ENCODE measurements at places on chromosomes 3 and 15. TPM values are rescaled to one million over a fixed set of nuclear protein-coding genes. Genes with fewer than 3 reads are reported as not detected.

COL8A1 gene
- total RNA-seq, result 24.2 TPM

SMAD6 gene
- 23.0 TPM for total RNA-seq

XIRP1 gene
- total RNA-seq, result 0.09 TPM

GATA2 gene
- total RNA-seq, result 31.4 TPM

CAND2 gene
- total RNA-seq, result 7.1 TPM

SPTBN5 gene
- 1.2 TPM for total RNA-seq

PP2D1 gene
- total RNA-seq, result not detected

SUCNR1 gene
- 7.3 TPM for total RNA-seq

ALDH1L1 gene
- 60.0 TPM for total RNA-seq

GUCA1C gene
- not detected for total RNA-seq

GABRR3 gene
- not detected for total RNA-seq

IMPG2 gene
- total RNA-seq, result 0.85 TPM

CATSPER2 gene
- total RNA-seq, result 6.5 TPM

ACSBG1 gene
- total RNA-seq, result 0.13 TPM

GOLGA6A gene
- 0.06 TPM for total RNA-seq

CPN2 gene
- total RNA-seq, result 0.72 TPM

CASR gene
- 72.8 TPM for total RNA-seq

ZXDC gene
- total RNA-seq, result 44.8 TPM

C3orf70 gene
- 2.8 TPM for total RNA-seq

C2CD4A gene
- 5.3 TPM for total RNA-seq

PCOLCE2 gene
- 1.9 TPM for total RNA-seq

NAALADL2 gene
- total RNA-seq, result 20.2 TPM

TERB2 gene
- not detected for total RNA-seq

TNFSF10 gene
- total RNA-seq, result 277 TPM

PLD1 gene
- 24.3 TPM for total RNA-seq

PPM1L gene
- total RNA-seq, result 13.8 TPM

TIMP4 gene
- 7.6 TPM for total RNA-seq

SCAPER gene
- total RNA-seq, result 39.4 TPM
